ENCODE measurements at places on chromosomes 3 and 15.

DNA sequence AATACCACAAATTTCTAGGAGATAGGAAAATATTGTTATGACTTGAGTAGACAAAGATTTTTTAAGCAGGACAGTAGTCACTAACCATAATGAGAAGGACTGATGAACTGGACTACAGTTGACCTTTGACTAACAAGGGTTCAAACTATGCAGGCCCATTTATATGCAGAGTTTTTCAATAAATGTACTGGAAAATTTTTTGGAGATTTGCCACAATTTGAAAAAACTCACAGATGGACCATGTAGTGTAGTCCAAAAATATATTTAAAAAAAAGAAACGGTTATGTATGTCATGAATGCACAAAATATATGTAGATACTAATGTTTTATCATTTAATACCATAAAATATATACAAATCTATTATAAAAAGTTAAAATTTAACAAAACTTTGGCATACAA, 151.8 kb downstream of the LRRN1 start:
- no peak for DNase-seq

DNA sequence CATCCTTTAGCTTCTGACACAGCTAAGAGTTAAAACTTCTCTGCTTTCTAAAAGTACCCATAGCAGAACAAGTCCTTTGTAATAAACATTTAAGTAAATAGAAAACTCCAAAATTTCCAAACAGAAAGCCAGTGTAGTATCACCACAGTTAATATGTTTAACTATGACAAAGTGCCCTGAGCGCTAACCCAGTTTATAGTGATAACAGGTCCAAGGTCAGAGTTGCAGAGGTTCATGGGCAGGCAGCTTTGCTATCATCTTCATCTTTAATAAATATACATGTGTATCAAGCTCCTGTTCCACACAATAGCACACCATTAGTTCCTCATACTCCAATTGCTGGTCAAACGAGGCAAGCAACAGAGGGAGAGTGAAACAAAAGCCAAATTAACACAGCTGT, 12.4 kb upstream of the TOP2B start:
- no peak for DNase-seq

GRCh38 chr3:140559546-140559945, 118.3 kb upstream of the TRIM42 start:
- DNase-seq = no peak

DNA sequence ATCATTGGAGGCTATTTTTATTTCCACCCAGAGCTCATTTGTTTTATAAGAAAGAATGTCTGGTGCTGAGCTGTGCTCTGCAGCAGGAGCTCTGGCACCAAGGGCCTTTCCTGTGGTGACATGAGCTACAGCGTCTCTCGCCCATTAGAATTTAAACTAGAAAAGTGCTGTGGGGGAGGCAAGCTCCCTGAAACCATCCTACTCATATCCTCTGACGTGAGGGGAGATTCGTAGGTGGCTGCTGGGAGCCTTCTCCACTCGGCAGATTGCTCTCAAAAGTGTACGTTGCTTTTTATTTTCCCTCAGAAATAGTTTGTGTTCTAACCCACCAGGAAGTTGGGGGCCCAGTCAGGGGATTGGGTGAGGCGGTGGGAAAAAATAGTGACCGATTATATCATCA, 76.3 kb upstream of the ARHGEF3 start:
- no peak for DNase-seq

- DNase-seq = no peak
Measured at GRCh38 chr3:29936054-29936453, 655.2 kb downstream of the RBMS3 start.

GRCh38 chr15:100529556-100529955, 806 bp upstream of the CERS3 start:
- no peak for DNase-seq

GRCh38 chr15:70576696-70577095, 186.7 kb downstream of the UACA start:
- no peak for DNase-seq

GRCh38 chr3:128567705-128568356, 74.8 kb upstream of the GATA2 start:
- DNase-seq = no peak

DNA sequence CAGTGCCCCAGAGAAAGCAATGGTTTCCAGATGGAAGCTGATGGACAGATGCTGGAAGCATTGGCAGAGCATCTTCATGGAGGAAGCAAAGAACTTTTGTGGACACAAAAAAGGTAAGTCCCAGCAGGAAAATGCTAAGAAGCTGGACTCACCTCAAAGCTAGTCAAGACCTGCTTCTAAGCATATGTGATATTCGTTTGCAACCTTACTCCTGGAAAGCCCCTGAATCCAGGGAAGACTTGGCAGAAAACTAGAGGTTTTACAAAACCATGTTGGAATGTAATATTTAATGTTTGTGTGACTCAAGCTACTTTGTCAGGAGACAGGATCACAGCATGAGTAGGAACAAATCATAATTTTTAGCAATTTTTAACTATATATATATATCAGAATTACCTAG, 288.2 kb downstream of the BCHE start:
- DNase-seq = no peak

GRCh38 chr3:124886168-124887056, 753 bp downstream of the ITGB5 start:
- peak; percentile 74 for DNase-seq

- DNase-seq = peak; percentile 24
Measured at GRCh38 chr15:65311760-65312159, 7.3 kb downstream of the RNU5B-1 start.

- DNase-seq = no peak
Measured at GRCh38 chr3:38143511-38143910, 5.0 kb downstream of the MYD88 start.

All from aorta (tissue), 5 donors.